WERI-Rb-1 (cell line): ENCODE measurements at places on chromosomes 2 and 18.
A peak's percentile ranks its signal among the peaks of the same experiment; 100 is the strongest.

DNA sequence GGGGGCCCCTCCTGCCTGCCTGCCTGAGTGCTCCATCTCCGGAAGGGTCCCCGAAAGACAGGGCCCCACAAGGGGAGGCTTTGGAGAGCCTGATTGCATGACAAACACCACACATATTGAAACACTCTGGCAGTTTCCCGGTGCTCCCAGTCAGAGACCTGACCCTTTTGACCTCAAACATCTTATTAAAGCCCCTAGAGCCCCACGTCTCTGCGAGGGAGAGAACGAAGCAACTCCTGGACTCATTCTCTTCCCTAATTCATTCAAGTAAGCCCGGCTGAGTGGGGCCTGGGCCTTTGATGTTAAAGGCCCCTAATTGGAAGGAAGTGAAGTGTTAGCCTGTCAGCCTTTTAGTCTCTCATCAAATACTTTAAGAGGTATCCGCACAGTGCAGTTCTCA lies 335.6 kb downstream of the CYRIA start:
- DNase-seq = no peak

- DNase-seq = no peak
Observed at GRCh38 chr18:76518860-76519538, 24.0 kb upstream of the ZNF516 start.

GRCh38 chr2:97994476-97994875 lies 1.3 kb downstream of the TMEM131 start:
- DNase-seq = no peak

GRCh38 chr2:62344472-62344871 lies 148.6 kb downstream of the B3GNT2 start:
- DNase-seq = no peak

DNA sequence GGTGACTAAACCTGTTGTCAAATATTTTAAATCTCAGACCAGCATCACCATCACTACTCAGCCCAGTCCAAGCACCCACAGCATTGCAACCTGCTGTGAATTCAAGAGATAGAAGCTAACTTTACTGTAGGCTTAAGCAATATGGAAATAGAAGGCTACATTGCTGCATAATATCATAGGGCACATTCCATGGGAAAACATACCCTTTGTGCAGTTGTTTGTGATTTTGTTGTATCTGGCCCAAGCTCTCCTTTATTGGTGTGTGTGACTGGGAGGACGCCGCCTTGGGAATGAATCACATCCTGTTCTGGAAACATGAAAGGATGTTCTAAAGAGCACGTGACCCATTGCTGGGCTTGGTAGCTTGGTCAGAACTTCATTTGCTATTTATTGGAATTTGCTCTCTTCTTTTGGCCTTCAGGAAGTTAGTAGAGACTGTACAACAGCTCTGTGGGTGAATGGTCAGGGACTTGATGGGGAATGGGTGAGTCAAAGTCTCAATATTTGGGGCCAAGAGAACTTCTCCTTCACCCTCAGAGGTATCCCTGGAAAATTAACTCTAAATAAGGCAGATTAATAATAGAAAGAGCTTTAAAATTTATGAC lies 106.8 kb upstream of the SERPINE2 start:
- DNase-seq = no peak

GRCh38 chr2:205216580-205216979 lies 465.7 kb upstream of the NRP2 start:
- DNase-seq = no peak

- no peak for DNase-seq
Observed at GRCh38 chr2:221347471-221347870, 224.6 kb downstream of the EPHA4 start.

GRCh38 chr2:20447437-20448245 lies 767 bp downstream of the RHOB start:
- peak; percentile 66 for DNase-seq
